Pancreas (tissue), 10 donors: ENCODE measurements at places on chromosomes 4 and X. TPM values are rescaled to one million over a fixed set of nuclear protein-coding genes. Genes with fewer than 3 reads are reported as not detected.

Gene CXorf51A
- not detected for total RNA-seq

Gene ZIC3
- total RNA-seq: not detected

DNA sequence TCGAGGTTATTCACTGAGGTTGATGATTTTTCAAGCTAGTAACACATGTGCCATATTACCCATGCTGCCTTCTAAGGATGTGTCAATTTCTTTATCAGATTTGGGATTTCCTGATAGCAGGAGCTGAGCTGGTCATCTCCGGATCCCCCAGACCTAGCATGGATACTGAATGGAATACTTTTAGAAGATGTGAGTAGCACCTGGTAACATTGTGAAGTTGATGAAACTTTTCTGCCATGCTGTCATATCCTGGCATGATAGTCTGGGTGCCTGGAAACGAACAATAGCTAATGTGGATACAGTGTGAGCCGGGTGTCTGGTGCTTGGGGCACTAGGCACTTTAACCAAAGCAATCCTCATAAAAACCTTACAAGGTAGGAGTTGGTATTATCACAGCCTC lies 11.0 kb upstream of the CYTL1 start:
- no peaks in the 10 kb centered on the region for H3K4me1 ChIP-seq
- DNase-seq: no peak
- H3K4me3 ChIP-seq: no peak overlapping the region
- no peak overlapping the region for H3K27ac ChIP-seq

GRCh38 chrX:1412551-1413161 lies 20.7 kb upstream of the SLC25A6 start:
- DNase-seq: no peak
- no peaks in the 10 kb centered on the region for H3K36me3 ChIP-seq
- no peaks in the 10 kb centered on the region for H3K4me1 ChIP-seq
- H3K4me3 ChIP-seq: no peak overlapping the region
- no peaks in the 10 kb centered on the region for H3K27me3 ChIP-seq

GRCh38 chr4:136934601-136935000 lies 597.7 kb downstream of the PCDH18 start:
- H3K27me3 ChIP-seq: no peaks in the 10 kb centered on the region
- DNase-seq: no peak
- no peak overlapping the region for H3K4me3 ChIP-seq
- no peak overlapping the region for H3K27ac ChIP-seq

- H3K27ac ChIP-seq: no peak overlapping the region
- no peaks in the 10 kb centered on the region for H3K36me3 ChIP-seq
- H3K4me3 ChIP-seq: no peak overlapping the region
- H3K4me1 ChIP-seq: no peaks in the 10 kb centered on the region
These were observed 10.7 kb upstream of the WDR17 start for GRCh38 chr4:176054942-176055341.

DNA sequence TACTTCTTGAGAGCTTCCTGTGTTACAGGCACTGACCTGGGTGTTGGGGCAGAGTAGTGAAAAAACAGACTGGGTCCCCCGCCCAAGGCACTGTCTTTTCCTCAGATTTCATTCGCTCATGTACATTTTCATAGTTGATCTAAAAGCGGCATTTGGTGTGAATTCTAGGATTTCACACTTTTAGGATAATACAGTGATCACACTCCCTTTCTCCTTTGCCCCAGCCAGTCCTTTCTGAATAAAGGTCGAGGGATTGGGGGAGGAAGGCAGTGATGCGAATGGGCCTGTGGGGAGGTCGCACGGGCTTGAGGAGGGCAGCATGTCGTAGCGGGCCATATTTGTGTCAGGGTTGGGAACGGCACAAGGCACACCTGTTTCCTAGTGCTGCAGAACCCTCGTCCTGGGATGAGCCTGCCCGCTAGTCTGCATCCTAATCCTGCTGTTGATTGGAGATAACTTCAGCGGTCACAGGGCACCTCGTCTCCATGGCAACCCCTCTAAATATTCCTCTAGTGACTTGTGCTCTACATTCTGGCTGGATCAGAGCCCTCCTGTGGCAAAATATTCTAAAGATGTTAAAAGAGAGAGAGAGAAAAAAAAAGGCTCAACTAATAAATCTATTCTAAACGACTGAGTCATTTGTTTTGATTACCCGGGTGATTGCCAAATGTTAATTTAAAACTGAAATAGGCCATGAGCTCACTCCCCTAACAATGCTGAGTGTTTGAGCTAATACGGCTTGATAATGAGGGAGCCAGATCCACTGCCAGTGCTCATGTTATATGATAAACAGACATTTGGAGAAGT lies 21.8 kb downstream of the FHL1 start:
- H3K36me3 ChIP-seq: no peaks in the 10 kb centered on the region
- H3K4me1 ChIP-seq: no peaks in the 10 kb centered on the region
- peaks cover 7% of the 10 kb centered on the region for H3K27me3 ChIP-seq
- no peak for DNase-seq

DNA sequence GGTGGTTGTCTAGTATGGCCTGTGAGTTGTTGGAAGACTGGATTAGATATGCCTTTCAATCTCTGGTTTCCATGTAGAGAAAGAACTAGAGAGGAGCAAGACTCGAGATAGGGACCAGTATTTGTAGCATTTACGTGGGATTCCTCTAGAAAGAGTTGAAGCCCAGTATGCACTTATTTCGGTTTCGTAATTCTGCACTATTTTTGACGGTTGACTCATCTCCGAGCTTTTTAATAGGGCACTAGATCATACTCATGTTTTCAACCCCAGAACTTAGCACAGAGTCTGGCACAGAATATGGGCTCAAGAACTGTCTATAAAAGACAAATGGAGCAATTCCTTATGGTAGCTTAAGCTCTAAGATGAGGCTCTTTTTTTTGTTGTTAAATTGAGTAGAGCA lies 15.7 kb downstream of the HELT start:
- DNase-seq: no peak
- H3K4me3 ChIP-seq: no peak overlapping the region
- no peaks in the 10 kb centered on the region for H3K4me1 ChIP-seq
